ENCODE measurements at places on chromosomes 5 and 9.
A peak's percentile ranks its signal among the peaks of the same experiment; 100 is the strongest.

- DNase-seq: no peak
Observed at GRCh38 chr9:135262248-135262647, 174.8 kb downstream of the OLFM1 start.

DNA sequence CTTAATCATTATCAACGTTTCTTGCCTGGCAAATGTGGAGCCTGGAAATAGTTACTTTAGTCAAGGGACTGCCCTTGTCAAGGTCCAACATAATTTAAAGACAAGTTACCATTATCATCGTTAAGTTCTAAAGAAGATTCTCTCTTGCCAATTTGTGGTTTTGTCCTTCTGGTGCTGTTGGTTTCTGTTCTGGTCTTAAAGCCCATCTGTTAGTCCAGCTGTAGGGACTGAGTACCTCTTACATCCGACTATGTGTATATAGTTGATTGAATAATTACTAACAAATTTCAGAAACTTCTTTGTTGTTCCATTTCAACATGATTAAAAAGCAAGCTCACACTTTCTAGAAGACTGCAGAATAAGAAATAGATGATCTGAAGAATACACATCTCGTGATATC, 1854.9 kb downstream of the MAT2B start:
- no peak for DNase-seq

GRCh38 chr9:121498487-121499176, 1.0 kb downstream of the GGTA1 start:
- DNase-seq: peak; percentile 29

DNA sequence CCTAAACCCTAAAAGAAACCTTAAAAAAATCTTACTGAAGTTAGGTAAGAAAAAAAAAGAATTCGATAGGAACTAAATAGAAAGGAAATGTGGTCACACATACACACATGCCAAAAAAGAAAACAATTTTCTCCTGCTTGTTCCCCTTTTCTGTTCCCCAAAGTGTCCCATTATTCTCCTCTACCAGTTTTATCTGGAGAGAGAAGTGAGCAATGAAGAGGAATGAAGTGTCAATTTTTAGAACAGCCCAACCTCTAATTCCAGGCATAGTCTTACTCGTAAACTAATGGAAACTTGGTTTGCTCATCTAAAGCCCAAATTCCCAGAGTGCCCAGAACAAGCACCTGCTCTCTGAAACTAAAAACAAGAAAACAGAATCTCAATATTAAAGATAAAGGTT, 26.1 kb downstream of the AP3B1 start:
- no peak for DNase-seq

DNA sequence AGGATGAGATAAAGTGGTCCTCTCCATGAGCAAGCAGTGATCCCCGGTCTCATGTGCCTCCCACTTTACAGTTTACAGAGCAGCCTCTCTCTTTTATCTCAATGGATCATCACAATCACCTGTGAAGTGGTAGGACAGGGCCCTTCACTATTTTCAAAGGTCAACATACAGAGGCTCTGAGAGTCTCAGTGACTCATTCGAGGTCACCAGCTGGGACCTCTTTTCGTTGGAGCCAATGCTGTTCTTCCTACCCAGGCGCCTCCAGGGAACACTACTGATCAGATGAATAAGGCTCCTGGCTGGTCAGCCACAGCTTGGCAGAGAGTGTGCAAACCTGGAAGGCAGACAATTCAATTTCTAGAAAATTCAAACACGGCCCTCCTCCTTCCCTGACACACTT, 16.6 kb downstream of the GGTA1 start:
- DNase-seq: peak; percentile 36

GRCh38 chr5:74647096-74647495, 6.6 kb upstream of the ENC1 start:
- DNase-seq: no peak

DNA sequence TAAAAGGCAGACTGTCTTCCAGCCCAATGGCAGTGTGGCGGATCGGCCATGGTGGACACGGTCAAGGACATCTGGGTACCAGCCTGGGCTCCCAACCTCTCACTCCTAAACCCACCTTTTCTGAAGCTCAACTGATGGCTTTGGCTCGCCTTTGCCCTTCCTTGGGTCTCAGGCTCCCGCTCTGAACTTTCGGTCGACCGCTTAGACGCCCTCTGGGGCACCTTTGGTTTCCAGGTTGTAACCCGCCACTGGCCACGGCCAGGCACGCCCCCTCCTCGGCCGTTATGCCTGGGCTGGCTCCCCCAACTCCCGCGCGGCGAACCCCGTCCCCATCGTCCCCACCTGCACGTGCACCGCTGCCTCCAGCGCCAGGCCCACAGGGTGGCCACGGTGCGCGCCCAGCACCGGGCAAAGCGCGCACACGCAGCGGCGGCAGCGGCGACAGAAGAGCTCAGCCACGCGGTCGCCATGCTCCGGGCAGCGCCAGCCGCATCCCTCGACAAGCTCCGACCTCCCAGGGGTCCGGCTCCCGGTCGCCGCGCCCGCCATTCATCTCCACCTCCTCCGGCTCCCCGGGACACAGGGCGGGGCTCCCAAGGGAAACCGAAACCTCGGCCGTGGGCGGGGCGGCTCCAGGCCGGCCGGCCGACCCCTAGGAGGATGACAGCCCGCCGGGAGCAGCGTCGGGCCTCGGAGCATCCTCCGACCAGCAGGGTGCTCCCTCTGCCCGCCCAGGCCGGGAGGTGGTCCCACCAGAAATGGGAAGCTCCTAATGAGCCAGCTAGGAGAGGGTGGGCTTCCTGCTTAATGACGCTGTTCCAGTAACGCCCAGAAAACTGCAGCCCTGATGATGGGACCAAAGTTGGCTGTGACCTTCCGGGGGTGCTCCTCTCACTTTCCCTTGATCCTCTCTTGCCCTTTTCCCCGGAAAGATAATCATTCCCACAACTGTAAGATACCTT, at the start of gene TRIM14:
Gene TRIM14 (minus strand): TSS at position 583 of the 962 bp plus-strand sequence. CDS start 34 bp downstream, at position 549.
- DNase-seq: peak; percentile 63

DNA sequence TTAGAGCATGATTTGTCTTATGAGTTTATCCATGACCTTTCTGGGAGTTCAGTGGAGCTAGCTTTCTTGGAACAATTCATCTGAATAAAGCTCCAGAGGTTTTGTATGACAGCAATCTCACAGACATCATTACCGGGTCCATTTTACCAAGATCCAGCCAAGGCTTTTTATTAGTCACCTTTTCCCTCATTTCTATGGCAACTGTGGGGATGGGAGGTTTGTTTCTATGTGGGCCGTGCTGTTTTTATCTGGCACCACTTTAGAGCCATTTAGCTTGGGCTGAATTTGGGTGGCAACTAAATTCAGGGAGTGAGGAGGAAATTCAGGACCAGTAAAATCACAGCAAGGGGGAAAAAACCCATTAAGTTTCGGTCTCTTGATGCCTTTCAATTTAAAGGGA, 245.7 kb downstream of the NSG2 start:
- DNase-seq: no peak

DNA sequence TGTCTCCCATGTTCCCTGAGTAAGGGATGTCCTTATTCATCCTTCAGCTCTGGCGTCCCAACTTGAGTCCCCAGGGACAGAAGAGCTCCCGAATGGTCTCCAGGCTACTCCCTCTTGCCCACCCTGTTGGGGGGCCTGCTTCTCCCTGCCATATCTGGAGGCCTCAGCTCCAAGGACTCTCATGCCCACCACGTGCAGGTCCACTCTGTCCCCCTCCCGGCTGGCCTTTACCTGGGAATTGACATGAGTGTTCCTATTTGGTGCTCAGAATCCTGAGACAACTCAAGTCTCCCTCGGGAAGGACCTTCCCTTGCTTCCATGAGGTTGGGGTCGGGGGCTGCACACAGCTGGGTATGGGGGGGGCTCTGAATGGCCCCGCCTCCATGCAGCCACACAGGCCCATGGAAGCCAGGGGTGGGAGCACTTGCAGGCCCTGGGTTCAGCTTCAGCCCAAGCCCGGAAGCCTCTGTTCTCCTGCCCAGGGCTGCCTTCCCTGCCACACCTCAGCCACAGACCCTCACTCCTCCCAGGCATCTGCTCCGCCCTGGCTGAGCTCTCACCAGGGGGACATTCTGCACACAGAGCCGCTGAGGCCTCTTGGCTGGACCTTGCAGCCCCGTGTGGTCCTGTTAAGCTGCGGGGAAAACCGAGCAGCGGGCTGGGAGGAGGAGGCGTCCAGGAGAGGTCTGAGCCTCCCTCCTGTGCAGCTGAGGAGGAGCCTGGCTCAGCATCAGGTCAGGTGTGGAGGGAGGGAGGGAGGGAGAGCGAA, 121.9 kb downstream of the PHF2 start:
- DNase-seq: no peak

GRCh38 chr5:165015547-165015946, 1510.1 kb downstream of the MAT2B start:
- no peak for DNase-seq

GRCh38 chr5:74642543-74642863, 2.0 kb upstream of the ENC1 start:
- no peak for DNase-seq

- DNase-seq: no peak
Observed at GRCh38 chr5:84378420-84378819, 6.3 kb downstream of the EDIL3 start.

- DNase-seq: no peak
Observed at GRCh38 chr5:86465052-86465838, 152.5 kb upstream of the COX7C start.

DNA sequence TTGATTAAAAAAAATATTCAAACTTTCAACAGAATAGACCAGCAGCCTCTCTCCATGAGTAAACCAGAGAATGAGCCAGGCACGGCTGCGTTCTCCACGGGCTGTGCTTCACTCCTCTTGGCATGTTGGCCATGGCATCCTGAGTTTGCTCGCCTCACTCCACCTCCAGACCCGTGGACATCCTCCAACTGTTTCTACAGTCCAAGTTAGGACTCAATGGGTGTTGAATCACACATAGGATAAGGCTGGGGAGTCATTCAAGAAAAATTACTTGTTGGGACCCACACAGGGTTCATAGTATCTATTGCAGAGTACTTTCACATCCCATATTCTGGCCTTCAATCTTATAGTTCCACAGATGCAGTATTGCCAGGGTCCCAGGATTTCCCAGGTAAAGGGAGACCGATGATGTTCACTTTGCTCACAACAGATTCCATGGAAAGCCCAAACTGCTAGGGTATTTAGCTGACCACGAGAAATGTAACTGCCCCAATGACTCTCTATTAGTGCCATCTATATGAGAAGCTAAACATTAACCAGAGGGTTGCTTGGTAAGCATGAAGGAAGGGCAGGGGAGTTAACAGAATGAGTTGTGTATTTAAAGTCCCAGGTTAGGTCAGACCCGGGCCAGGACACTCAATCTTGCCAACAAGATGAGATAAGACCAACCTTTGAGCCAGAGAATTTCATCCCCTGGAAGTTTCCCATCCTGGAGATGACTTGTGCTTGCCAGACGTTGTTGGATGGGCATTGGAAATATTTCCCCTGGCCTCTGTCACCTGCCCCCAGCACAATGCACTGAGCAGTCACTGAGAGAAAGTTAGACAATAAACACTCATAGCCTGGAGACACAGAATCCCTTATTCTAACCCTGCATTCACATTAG, 19.7 kb upstream of the GDA start:
- no peak for DNase-seq

DNA sequence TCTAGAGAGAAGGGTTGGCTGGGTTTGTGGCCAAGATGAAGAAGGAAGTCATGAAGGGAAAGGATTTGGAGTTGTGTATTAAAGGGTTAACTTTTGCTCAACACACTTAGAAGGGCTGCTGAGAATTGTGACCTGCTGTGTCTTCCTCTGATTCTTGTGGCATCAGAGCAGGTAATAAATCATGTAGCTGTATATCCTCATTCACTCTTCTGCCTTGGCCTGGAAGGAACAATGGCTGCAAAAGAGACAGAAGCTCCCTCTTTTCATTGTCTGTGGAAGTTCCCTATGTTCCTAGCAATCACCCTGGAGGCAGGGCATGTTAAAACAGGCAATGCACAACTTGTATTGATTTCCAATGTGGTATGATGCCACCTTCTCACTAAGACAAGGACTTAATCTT, 159.1 kb downstream of the LRRC70 start:
- no peak for DNase-seq

GRCh38 chr5:174328631-174329299, 283.3 kb downstream of the NSG2 start:
- no peak for DNase-seq

DNA sequence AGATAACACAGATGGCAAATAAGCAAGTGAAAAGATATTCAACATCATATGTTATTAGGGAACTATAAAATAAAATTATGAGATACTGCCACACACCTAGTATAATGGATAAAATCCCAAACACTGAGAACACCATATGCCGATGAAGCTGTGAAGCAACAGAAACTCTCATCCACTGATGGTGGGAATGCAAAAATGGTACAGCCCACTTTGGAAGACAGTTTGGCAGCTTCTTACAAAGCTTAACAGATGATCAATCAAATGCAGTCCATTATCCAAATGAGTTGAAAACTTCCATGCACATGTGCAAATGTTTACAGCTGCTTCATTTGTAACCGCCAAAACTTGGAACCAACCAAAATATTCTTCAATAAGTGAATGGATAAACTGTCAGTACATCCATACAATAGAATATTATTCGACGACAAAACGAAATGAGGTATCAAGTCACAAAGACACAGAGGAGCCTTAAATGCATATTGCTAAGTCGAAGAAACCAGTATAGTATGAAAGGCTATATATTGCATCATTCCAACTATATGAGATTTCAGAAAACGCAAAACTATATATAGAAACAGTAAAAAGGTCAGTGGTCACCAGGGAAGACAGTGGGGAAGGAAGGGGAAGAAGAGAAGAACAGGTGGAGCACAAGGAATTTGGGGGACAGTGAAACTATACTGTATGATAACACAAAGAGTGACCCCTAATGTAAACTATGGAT, 14.9 kb downstream of the PFDN1 start:
- no peak for DNase-seq

GRCh38 chr9:109440117-109440515, 58.0 kb downstream of the PTPN3 start:
- DNase-seq: no peak

DNA sequence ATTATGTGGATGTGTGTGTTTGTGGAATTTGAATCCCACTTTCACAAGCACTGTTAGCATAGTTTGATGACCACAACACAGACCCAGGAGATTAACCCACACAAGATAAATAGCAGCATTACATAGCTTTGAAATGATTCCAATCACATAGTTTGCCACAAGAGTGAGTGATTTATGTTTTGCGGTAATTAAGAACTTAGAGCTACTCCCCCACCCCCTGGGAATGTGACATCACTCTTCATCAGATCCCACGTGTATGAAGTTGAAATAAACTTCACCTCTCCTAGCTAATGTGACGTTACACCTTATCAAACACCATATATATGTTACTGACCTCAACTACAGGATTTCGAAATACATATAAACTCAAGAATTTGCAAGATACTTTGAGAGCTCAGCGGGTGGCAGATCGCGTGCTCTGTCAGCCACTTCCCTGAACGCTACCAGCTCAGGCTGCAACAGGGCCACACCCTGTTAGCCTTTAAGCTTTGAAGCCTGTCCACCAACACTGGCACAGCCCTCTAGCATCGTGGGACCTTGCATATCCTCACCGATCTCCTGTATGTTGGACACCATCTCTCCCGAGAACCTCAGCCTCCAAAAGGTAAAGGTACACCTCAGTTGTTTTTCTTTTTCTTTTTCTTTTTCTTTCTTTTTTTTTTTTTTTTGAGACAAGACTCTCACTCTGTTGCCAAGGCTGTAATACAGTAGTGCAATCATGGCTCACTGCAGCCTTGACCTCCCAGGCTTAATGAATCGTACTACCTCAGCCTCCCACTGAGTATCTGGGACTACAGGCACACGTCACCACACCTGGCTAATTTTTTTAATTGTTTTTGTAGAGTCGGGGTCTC, 1.7 kb upstream of the AGTPBP1 start:
- peak; percentile 38 for DNase-seq

GRCh38 chr5:133861161-133861737, 107.2 kb downstream of the C5orf15 start:
- no peak for DNase-seq

GRCh38 chr5:163867324-163867723, 361.9 kb downstream of the MAT2B start:
- no peak for DNase-seq
